NCI-H345 (cell line): ENCODE measurements at places on chromosomes 4 and X.

DNA sequence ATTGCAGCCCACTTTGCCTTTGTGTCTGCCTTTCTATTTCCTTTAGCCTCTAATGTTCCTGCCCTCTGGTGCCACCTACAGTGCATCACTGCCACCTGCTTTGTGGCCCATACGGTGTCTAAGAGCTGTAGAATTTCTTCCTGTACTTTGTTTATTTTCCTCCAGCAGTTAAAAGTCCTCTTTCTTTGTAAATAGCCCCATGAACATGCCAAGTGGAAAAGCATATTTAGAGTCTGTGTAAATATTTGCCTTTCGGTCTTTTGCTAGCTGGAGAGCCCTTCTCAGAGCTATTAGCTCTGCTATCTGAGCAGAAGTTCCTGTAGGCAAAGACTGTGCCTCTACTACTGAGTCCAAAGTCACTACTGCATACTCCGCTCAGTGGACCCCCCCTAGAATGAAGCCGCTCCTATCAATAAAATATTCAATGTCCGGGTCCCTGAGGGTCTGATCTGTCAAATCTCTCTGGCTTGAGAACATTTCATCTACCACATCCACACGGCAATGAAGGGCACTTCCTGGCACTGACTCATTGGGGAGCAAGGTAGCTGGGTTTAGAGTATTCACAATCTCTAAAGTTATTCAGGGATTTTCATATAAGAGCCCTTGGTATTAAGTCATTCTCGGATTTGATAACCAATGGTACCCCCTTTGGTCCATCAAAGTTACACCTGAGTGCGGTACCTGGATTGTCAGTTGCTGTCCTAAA, 36.3 kb downstream of the SULT1E1 start:
- DNase-seq: peak; percentile 68

- no peak for DNase-seq
Observed at GRCh38 chr4:33160126-33160525, 2440.0 kb downstream of the PCDH7 start.

DNA sequence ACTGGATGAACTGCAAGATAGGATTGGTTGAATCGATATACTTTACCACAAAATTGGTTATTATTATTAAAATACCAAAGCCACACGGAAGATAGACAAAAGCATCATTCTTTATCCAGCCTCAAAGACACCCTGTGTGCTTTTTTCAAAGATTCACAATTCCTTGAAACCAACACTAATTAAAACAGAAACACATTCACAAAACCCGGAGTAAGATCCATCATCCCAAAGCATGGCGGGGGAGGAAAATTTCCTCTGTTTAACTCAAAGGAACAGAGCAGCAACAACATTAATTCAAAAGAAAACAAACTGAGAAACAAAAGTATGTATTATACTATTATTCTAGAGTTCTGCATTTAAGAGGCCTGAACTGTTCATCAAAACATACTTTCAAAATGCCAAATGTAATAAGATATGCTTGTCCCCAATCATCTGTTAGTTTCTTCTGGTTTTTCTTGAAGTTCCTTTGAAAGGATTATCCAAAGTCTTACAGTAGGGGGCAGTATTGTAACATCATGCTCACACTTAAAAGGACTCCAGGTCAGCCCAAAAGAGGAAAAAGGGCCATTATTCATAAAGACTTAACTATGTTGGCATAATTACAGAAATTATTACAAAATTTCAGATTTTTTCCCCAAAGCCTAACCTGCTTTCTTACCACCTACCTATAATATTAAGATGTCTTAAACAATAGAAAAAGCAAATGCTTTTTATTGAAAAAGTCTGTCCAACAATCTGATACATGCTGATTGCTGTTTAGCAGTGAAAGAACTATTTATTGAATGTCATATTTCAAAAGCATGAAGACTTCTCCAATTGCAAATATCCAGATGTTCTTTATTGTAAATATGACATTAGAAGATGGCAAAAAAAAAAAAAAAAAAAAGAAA, 168.7 kb downstream of the SCFD2 start:
- DNase-seq: peak; percentile 46

DNA sequence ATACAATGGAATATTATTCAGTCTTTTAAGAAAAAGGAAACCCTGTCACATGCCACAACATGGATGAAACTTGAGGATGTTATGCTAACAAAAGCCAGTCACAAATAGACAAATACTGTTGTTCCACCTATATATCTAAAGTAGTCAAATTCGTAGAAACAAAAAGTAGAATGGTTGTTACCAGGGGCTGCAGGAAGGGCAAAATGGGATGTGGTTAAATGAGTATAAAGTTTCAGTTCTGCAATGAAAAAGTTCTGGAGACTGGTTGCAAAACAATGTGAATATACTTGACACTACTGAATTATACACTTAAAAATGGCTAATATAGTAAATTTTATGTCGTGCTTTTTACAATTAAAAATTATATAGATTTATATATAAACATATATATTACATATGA, 12.2 kb downstream of the SPOCK3 start:
- DNase-seq: no peak

DNA sequence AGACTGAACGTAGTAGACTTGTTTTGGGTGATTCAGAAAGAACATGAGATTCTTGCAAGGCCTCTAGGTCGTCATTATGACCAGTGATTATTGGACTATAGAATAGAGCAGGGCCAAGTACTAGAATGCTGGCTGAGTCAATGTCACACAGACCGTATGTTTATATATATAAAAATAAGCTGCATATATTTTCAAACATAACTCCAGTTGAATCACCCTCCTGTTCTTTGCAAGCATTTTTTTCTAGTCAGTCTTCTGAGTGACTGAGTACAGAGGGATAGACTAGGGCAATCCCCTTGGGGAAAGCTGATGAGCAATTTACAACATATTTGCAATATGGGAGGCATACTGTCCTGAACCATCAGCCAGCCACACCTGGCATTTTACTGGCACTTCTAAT, 48.4 kb upstream of the PRPS1 start:
- DNase-seq: no peak

GRCh38 chr4:36351082-36351666, 69.8 kb downstream of the DTHD1 start:
- peak; percentile 30 for DNase-seq

GRCh38 chr4:1767061-1767769, 25.9 kb upstream of the FGFR3 start:
- DNase-seq: no peak

- DNase-seq: no peak
Observed at GRCh38 chr4:112736718-112737135, 99.8 kb downstream of the LARP7 start.

DNA sequence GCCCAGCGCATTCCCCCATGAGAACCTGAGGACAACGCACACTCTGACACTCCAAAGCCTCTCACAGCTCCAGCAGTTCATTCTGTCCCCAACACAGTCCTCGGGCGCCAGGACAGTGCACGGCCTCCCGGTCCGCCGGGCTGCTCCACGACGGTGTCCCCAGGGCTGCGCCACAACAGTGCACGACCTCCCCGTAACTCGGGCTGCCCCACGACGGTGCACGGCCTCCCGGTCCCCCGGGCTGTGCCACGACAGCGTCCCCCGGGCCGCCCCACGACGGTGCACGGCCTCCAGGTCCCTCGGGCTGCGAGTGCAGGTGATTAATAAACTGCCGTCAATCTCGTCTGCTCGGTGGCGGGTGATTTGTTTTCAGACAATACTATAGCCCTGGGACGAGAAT, 585.1 kb upstream of the FRG1 start:
- DNase-seq: no peak

DNA sequence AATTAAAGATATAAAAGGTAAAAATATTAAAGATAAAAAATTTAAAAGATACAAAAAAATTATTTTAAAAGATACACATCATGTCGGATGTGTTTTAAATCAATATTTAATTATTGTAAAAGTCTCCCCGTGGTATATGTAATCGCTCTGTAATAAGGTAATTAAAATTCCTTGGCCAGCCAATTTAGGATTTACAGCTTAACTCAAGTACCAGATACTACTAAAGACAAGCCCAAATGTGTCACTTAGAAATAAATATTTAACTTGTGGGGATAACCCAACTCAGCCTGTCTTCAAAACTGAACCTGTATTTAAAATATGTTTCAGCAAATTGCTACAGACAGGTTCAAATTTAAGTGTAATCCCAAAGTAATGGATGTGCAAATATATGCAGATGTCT, 56.0 kb downstream of the GPR82 start:
- no peak for DNase-seq

DNA sequence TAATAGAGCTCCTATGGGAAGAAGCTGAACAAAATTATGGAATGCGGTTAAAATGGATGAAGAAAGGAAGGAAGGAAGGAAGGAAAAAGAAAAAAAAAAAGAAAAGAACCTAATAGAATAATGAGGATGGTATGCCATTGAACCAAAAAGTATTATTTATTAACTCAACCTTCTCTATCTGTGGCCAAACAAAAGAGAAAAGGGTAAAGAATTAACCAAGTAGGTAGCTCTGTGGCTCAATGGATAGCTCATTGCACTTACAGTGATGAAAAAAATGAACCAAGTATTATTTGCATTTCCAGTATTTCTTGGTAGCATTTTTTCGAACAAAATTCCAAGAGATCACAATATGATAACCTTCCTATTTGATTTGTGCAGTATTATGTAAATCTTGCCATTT, 56.9 kb upstream of the SLC39A8 start:
- no peak for DNase-seq

GRCh38 chrX:20459410-20460350, 193.0 kb upstream of the RPS6KA3 start:
- peak; percentile 18 for DNase-seq

- DNase-seq: no peak
Observed at GRCh38 chrX:95505721-95506120, 1178.9 kb upstream of the DIAPH2 start.

DNA sequence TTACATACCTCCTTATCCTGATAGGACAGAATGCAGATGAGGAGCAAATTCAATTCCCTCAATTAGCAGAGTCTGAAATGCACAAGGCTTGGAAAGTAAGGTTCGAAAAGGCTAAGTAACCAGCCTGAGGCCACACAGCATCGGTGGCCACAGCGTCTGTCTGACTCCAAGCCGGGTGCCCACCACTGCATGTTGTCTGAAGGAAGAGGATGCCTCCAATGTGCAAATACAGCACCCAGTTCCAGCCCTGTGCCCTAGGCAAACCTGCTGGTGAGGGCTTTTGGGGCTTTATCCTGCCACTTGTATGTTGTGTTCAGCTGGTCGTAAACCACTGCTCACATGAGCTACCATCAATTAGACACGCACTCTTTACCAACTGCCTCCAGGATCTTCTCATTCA, 48.6 kb upstream of the PPP2R2C start:
- no peak for DNase-seq
